ENCODE measurements at places on chromosomes 1 and 21.

DNA sequence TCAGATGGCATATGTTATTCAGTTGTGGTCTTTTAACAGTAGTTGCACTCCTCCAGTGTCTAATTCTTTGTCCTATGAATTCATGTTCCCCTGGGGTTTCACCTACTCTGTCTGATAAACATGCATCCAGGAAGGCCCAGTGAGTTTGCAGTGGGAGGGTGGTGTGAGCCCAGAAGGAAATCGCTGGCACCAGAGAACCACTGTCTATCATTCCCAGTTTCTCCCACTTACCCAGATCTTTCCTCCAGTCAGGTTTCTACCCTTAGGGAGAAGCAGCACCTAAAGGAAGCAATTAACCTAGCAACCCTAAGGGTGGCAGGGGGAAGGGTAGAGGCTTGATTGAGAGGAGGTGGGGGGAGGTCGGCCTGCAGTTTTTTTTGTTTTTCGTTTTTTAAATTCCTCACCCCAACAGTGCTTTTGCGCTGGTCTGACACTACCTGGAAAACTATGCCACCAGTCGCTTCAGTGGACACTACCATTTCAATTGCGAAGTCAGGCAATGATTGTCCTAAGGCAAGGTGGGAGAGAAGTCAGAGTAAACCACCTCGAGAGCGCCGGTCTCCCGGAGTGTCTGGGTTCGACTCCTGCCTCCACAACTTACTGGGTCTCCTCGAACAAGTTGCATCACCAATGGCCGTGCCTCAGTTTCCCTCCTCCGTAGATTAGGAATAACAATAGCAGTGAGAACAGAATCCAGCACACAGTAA, 766 bp upstream of the SLC44A3 start:
- DNase-seq: no peak

DNA sequence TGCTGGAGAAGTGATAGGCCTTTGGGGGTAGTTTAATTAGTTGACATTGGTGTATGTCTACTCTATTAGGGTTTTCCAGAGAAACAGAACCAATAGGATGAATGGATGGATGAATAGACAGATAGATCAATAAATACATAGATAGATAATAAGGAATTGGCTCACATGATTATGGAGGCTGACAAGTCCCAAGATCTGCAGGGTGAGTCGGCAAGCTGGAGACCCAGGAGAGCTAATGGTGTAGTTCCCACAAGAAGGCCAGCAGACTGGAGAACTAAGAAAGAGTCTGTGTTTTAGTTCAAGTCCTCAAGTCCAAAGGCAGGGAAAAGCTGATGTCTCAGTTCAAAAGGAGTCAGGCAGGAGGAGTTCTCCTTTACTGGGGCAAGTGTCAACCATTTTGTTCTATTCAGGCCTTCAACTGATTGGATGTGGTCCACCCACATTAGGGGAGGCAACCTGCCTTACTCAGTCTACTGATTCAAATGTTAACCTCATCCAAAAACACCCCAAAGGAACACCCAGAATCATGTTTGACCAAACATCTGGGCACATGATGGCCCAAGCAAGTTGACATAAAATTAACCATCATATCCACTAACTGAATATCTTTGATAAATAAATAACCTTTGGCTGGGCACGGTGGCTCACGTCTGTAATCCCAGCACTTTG, 4.5 kb upstream of the SDE2 start:
- DNase-seq: no peak

DNA sequence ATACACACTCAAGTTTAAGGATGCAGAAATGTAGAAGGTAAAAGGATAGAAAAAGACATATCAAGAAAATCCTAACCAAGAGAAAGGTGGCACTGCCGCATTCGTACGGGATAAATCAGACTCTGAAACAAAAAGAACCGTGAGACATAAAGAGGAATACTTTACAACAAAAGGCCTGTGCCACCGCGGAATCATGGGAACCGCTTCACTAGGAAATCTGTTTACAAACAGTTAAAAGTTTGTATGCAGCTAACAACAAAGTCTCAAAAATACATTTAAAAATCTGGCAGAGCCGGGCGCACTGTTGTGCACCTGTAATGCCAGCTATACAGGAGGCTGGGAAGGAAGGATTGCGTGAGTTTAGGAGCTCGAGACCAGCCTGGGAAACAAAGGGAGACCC, 8.1 kb downstream of the WRAP73 start:
- no peak for DNase-seq

GRCh38 chr21:31682620-31683019, 23.1 kb downstream of the SOD1 start:
- no peak for DNase-seq

DNA sequence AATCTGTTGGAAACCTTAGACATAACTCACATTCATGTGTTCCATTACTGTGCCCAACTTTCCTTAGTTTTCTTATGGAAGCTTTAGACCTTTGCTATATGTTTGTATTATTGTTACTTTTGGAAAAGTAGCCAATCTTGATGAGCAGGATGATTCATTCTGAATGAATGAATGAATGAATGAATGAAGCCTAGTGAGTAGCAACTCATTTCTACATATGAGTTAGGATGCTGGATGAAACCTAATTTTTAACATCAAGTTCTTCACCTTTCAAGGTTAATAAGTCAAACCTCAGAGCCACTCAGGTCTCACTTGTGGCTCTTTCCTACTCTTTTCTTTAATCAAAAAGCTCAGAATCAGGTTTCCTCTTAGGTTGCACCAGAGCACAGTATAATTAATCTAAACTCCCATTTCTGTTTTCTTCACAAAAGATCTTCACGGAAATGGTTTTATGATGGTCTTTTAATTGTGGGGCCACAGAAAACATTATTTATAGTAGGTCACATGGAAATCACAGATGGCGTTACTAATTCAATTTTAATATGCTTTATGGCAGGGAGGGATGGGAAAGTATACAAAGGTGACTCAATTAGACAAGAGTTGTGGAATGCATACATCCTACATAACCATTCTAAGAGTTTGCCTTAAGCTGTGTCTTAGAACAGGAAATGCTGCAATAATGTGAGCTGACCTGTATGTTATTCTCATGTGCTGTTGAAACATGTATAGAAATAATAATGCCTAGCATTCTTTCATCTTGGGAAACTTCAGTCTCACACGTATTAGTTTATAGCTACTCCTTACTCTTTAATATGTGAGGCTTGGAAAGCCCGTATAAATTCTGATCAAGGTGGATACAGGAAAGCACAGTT, 4.5 kb upstream of the DDX59 start:
- no peak for DNase-seq

GRCh38 chr1:69940816-69941215, 264.6 kb downstream of the LRRC40 start:
- DNase-seq: no peak

GRCh38 chr1:190226006-190226405, 251.7 kb downstream of the BRINP3 start:
- no peak for DNase-seq

DNA sequence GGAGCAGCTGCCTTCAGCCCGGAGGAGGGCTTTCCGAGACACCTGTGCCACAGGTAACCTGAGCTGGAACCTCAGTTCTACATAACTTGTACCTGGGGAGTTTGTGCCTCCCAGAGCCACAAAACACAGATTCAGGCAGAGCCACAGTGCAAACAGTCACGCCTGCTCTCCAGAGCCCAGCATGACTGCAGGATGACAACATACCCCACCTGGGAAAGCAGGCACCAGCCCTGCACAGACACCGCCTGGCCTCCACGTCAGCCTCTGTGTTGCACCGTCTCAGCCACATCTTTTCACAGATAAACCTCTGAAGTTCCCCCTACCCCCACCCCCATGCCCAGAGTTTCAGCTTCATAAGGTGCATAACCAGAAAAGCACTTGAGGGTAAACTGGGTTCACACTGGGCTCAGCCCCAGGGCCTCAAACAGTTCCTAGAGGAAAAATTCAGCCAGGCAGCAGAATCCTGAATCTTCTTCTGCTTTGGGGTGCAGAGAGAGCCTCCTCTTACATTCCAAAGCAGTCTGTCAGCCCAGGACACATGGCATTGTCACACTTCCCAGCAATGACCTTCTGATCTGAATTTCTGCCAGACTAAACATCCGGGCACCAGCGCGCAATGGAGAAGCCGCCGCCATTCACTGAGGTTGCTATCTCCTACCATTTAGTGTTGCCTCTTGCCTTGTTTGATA, 229.5 kb downstream of the TOMM20 start:
- no peak for DNase-seq

DNA sequence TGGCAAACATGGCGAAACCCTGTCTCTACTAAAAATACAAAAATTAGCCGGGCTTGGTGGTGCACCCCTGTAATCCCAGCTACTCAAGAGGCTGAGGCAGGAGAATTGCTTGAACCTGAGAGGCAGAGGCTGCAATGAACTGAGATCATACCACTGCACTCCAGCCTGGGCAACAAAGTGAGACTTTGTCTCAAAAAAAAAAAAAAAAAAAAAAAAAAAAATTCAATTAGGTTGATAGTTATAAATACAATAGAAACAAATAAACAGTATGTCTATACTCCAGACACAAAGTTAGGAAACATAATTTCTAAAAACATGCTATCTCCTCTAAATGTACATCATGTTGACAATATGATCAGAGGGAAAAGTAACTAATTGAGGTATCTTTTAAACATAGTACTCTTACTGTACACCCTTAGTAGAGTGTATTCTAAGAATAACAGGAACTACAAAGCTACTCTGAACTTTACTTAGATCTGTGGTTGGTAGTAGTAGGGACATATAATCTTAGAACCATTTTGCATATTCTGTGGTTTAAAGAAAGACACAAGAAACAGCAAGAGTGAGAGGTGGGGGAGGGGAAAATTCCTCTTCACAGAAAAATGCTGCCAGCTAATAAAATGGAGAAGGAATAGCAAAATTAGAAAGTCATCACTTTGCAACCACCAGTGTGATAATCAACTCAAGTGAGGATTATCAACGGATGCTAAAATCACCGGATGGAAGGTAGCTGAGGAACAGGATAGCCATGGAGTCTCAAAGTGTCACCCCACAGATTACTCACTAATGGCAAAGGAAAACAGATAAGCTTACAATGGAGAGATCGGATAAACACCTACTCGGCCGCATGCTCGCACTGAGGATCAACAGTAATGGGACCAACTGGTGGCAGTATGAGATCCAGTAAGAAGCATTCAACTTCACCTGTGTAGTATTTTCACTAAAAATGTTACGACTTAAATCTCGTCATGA, 35.0 kb downstream of the MTOR start:
- no peak for DNase-seq

DNA sequence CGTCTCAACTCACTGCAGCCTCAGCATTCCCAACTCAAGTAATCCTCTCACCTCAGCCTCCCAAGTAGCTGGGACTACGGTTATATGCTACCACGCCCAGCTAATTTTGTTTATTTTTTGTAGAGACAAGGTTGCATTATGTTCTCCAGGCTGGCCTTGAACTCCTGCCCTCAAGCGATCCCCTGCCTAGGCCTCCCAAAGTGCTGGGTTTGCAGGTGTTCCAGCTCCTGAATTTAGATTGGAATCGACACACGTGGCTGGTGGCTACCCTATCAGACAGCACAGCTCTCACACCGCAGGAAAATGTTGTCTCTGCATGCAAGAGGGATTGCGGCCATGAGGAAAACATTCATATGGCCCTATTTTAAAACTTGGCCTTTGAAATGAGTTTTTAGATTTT, 76.7 kb upstream of the GALNT2 start:
- no peak for DNase-seq

- no peak for DNase-seq
Observed at GRCh38 chr1:8866173-8866791, 12.2 kb downstream of the ENO1 start.

- DNase-seq: no peak
Observed at GRCh38 chr21:35216996-35217395, 167.9 kb upstream of the RUNX1 start.

- DNase-seq: no peak
Observed at GRCh38 chr21:45202889-45203288, 84.8 kb downstream of the POFUT2 start.

GRCh38 chr1:49630156-49630555, 393.6 kb downstream of the AGBL4 start:
- no peak for DNase-seq

GRCh38 chr1:66752000-66752592, at the start of gene DYNLT5:
DYNLT5 (plus strand) TSS chr1:66752459; CDS start chr1:66754659, 2,200 bp downstream.
- no peak for DNase-seq

DNA sequence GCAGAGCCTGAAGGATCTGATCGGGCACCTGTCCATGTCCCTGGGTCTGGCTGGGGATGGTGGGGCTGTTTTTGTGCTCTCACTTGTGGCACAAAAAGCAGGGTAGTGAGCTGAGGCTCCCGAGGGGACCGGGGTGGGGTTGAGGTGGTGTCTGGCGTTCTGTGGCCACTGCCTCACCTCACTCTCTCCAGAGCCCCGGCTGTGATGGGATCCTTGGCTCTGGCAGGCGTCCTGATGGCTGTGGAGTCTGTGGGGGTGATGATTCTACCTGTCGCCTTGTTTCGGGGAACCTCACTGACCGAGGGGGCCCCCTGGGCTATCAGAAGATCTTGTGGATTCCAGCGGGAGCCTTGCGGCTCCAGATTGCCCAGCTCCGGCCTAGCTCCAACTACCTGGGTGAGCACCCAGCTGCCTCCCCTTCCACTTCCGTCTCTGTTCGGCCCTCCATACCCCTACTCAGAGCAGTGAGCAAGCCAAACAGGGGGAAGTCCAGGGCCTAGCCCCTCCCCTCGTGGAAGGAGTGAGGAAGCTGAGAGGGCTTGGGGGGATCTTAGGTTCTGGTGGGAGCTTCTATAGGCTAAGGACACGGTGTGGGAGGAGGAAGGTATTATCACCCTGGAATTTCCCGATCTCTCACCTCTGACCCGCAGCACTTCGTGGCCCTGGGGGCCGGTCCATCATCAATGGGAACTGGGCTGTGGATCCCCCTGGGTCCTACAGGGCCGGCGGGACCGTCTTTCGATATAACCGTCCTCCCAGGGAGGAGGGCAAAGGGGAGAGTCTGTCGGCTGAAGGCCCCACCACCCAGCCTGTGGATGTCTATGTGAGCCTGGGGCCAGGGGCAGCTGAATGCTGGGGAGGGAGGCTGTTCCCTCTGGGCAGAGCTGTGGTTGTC, 7.0 kb downstream of the ADAMTSL4 start:
- DNase-seq: no peak

GRCh38 chr1:31755197-31755611, 8.9 kb downstream of the ADGRB2 start:
- DNase-seq: no peak

DNA sequence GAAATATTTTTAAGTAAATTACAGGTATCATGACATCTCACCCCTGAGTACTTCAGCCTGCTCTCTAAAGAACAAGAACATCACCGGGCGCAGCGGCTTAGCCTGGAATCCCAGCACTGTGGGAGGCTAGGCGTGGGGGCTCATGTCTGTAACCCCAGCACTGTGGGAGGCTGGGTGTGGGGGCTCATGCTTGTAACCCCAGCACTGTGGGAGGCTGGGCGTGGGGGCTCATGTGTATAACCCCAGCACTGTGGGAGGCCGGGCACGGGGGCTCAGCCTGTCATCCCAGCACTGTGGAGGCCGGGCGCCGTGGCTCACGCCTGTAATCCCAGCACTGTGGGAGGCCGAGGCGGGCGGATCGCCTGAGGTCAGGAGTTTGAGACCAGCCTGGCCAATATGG, 7.7 kb upstream of the CDK11B start:
- DNase-seq: no peak

- DNase-seq: no peak
Observed at GRCh38 chr21:26626187-26626586, 53.1 kb upstream of the CYYR1 start.

GRCh38 chr21:26939601-26940111, 27.2 kb downstream of the ADAMTS5 start:
- DNase-seq: no peak

Data from stimulated activated CD4-positive, alpha-beta T cell treated with anti-CD3 and anti-CD28 coated beads, Interleukin-1b, Interleukin-23, amount 100 ng/mL, for 4 hours (primary cell).